ENCODE measurements at places on chromosomes 16 and 17.

DNA sequence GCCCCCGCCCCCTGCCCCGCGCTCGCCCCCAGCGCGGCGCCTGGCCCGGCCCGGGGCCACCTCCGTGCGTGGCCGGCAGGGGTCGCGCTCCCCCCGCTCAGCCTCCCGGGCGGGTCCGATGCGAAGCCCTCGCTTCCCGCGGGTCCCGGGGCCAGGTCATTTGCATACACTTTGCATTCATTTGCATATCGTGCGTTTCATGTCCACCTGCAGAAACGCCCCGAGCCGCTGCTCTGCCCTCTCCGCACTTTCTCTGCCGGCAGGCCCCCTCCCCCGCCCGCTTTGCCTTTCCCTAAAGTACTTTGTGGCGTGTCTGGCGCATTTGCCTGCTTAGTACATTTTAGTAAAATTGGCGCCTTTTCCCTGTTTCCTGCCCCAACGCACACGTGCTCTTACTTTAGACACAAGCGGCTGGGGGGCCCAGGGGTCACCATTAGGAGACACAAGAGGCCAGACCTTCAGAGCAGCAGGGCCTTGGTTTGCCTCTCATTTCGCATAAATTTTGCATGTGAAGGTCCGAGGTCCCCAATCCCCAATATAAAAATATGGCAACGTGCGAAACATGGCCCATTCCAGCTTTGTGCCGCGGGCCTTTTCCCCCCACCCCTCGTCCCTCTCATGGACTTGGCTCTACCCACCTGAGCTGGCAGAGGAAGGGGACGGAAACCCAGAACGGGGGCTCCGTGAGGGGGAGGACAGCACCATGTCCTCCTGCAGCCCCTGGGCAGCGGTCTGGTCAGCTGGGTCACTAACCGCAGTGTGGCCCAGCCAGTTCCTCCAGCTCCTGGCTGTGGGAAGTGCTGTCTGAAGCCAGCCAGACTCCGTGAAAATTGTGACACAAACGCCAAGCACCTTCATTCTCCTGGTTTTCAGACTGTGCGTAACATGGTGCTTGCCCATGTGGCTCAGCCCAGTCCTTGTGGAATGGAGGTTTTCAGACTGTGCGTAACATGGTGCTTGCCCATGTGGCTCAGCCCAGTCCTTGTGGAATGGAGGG lies 34.8 kb downstream of the CBFA2T3 start:
- peak; percentile 13 for DNase-seq

DNA sequence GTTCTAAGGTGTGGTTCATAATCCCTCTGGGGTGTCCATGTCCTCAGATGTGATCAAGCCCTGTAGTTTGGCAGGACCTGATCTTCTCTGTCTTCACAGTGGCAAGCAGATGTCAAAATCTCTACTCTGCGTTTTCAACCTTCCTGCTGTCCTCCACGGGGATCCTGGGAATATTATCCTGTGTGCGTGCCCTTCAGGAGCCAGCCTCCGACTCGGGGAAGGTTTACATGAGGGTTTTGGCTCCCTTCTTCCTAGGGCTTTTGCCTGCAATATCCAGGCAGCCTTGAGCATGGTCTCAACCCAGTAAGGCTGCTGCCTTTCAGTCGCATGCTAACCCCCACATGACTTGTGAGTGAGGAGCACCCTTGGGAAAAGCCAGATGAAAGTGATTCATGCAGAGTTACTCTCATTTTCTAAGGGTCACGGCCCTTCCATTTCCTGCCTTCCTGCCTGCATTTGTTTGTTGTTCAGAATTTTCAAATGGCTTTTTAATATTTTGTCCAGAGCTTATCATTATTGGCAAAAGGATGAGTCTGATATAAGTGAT lies 202.2 kb upstream of the CHMP6 start:
- DNase-seq, result no peak

GRCh38 chr17:3511852-3512504 lies 36.2 kb downstream of the ASPA start:
- no peak for DNase-seq

DNA sequence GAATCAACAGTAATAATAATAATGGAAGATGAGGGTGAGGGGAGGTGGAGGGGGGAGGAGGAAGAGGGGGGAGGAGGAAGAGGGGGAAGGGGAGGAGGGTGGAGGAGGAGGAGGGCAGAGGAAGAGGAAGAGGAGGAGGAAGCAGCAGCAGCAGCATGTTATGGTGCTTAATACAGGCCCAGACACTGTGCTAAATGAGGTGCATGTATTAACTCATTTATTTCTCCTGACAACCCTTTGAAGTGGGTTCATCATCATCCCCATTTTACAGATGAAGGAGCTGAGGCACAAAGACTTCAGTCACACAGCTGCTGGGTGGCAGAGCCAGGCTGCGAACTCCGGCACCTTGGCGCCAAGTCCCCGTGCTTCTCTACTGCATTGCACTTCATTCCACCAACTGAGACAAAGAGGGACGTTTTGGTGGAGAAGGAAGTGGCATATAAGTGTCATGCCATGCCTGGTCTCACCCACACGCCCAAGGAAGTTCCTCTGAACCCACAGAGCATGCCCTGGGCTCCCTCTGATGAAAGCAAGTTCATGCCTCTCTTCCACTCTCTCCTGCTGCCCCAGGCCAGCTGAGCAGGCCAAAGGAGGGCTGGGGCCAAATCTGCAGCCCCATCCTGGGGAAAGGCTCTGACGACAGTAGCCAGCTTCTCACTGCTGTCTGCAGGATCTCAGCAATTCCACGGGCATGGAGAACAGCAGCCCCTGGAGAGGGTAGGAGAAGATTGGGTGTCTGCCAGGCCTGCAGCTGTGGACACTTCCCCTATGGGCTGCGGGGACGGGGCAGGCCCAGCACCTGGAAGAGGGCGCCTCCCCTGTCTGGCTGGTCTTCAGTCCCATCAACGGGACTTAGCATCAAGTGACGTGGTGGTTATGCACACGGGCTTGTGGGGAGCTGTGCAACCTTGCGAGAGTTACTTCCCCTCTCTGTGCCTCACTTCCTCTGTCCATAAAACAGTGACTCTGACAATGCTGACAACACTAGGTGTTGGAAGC lies 21.8 kb downstream of the XYLT1 start:
- DNase-seq, result no peak

- DNase-seq, result no peak
These were observed 7.1 kb downstream of the HAPSTR1 start for GRCh38 chr16:9098377-9099090.

DNA sequence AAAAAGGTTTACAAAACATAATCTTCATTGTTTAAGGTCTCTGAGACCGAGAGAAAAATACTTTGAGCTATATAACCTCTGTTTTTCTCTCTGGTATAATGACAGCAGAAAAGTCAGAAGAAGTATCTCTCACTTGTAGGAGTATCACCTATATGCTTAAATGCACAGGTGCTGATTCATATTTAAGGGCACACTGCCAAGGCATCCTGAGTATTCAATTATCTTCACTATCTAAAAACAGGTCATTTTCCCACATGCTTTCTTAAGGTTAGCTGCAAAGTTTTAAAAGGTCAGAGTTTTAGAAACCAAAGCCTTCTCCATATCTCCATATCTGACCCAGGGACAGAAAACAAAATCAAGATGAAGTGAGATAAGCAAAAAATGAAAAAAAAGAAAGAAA lies 99.3 kb upstream of the C17orf78 start:
- no peak for DNase-seq

DNA sequence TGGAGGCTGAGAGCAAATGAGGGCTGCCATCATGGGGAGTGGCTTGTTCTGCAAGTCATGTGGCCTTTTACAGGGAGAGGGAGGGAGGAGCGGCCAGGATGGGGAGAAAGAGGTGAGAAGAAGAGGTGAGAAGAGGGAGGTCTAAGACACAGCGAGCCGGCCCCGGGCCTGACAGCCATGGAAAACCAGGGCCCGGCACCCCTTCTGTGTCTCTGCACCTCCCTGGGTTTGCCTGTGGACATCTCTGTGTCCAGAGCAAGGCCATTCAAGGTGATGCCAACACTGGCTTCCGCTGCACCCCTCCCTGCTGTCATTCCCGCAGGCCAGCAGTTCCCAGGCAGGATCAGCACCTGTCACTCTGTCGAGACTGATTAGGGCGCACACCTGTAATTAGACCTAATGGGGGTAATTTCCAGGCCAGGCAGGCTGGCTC lies 75.6 kb downstream of the MGAT5B start:
- DNase-seq, result no peak

- DNase-seq, result no peak
These were observed 89.8 kb downstream of the KPNA2 start for GRCh38 chr17:68125111-68125870.

DNA sequence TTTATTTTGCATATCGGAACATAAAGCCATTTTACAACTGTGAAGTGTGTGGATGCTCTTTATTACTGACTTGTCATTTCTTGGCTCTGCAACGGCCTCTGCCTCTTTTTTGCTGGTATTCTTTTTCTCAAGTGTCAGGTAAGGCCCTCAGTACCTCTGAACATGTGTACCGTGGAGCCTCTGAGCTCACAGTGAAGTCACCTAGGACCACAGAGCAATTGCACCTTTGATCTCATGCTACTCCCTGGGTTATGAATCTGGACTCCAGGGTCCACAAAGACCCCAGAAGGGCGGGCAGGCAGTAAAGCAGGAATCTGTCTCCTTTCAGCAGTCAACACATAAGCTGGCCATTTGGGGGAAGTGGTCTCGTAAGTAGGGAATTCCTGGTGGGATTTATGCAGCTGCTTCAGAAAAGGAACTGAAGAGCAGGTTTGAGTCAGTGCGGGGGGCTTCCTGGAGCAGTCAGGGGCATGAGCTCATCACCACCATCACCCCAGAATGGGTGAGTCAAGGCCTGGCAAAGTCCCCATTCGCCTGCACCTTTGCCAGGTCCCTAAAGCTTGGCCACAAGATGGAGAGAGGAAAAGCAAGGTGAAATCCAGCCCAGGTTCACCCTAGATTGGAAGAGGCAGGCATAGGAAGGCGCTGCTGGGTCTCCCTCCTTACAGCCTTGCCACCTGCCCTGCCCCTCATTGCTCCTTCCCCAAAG lies 33.0 kb downstream of the TBX4 start:
- no peak for DNase-seq

DNA sequence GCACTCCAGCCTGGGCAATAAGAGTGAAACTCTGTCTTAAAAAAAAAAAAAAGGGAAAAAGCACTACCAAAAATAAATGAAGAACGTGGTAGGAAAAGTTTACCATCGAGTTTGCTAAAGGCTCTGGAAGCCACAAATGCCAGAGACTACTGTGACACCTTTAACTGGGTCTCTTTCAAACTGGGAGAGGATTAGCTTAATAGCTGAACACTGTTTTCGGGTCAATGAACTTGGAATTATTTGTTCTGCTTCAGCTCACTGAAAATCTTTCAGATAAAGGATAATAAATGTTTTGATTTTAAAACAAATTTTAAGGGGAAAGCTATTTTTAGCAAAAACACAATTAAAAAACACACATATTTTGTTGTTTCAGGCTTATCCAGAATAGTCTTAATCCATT lies 1.4 kb downstream of the RETREG3 start:
- no peak for DNase-seq

DNA sequence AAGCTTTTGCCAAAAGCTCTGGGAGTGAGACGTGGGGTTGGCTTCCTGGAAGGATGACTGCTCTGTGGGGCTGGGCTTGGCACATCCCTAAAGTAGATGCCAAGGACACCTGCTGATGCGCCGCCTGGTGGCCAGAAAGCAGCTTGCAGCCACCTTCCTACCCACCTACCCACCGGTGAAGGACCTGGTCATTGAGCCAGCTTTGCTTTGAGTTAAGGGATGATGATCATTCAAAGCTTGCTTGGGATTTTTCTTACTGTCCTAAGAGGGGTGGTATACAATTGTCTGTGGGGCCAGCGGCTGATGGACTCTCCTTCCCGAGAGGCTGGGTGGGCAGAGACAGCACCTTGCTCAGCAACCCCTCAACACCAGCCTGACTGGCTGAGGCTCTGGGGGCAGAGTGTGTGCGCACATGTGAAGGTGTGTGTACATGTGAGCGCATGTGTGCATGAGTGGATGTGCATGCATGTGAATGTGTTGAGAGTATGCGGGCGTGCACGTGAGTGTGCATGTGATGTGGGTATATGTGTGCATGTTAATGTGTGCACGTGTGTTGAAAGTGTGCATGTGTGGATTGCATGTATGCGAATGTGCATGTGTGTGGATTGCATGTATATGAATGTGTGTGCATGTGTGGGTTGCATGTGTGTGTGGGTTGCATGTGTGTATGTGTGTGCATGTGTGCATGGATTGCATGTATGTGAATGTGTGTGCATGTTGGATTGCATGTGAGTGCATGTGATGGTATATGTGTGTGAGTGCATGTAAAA lies 18.6 kb downstream of the C1QTNF1 start:
- DNase-seq, result peak; percentile 48

DNA sequence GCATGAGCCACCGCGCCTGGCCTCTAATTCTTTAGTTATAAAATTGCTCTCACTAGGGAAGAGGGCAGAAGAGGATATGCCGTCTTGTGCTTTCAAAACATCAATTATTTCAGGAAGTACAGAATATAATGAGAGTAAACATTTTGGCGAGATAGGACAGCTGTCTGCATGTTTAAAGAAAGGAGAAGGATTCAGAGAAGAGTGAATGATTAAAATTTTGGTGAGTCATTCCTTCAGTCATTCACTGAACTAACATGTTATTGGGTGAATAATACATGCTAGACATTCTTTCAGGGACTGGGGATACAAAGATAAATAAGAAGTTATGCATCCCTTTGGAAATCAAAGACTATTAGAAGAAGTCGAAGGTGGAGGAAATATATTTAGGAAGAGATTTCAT lies 590.3 kb upstream of the GOT2 start:
- no peak for DNase-seq

DNA sequence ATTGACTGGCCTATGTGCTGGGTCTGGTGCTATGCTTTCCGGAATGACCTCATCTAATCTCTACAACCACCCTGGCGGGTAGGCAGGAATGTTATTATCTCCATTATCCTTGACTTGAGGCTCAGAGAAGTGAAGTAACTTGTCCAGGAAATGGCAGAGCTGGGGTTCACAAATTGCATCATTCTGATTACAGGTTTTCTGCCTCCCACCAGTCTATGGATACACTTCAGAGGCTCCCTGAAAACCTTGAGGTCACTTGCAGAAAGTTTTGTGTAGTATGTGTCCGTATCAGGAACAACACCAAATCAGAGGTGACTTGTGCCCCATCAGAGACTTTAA lies 19.1 kb downstream of the NOD2 start:
- peak; percentile 20 for DNase-seq

DNA sequence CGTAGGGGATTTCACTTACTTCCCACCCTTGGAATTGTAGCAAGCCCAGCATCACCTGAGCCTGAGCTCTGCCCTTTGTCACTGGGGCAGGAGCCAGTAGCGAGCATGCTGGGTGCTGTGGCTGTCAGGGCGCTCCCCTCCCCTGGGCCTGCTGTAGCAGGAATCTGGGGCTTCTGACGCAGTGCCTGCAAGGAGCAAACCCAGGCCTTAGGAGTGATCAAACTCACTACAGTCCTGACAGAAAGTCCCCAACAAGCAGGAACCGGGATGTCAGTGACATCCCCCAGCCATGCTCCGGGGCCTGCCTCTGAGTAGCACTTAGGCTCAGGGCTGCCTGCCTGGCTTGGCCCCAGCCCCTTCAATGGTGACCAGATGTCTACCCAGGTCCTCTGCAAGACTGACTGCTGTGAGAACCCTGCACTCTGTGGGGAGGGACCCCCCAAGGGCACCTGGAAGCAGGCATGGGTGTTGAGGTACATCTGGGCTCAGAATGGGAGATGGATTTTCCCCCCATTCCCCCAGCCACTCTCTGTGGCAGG lies 23.5 kb downstream of the PLD6 start:
- DNase-seq, result no peak
